ENCODE measurements at places on chromosomes 1 and 21.

DNA sequence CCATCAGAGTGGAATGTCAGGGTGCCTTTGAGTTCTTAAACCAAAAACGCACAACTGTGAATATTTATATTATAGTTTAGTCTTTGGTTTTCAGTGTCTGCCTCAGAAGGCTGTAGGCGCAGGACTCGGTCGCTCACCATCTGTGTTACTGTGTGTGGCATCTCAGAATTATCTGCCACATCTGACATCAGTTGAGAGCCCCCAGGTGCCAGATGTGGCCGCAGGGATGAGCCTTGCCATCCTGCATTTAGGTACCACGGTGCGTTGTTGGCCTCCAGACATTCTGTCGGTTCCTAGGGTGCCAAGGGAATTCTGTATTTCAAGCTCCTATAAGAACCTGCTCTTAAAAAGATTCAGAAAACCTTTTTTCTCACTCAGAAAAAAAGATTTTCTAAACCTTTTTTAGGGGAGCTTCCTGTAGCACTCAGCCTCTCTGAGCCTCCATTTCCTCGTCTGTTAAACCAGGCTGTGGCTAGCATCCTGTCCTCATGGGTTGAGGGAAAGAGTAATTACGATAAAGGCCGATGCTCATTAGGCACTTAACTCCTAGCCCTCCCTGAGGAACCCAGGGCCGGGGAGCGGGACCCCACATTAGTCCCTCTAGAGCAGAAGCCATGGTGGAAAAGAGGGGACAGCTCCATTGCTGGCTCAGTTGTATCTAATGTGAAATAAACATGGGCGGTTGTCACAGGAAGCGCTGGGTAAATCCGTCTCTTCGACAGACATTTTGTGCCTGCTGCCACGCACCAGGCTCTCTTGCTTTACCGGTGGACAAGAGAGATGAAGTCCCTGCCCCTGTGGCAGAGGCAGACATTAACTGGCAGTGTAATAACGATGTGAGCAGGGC is 70.2 kb upstream of the MORC3 start:
- no peak for DNase-seq

DNA sequence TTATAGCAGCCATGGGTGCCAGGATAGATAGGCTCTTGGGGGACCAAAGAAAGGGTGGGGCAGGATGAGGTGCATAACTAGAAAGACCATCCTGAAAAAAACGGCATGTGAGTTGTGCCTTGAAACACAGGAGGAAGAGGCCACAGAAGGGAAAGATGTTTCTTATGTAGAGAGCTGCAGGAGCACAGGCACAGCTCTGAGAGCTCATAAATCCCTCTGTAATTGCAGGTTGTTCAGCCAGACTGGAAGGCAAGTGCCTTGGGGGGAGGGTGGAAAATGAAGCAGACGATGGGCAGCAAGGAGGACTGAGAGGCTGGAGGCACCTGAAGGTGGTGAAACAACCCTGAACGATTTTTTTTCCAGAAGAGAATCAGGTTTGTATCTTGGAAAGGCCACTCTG is 170.7 kb downstream of the NR5A2 start:
- no peak for DNase-seq

DNA sequence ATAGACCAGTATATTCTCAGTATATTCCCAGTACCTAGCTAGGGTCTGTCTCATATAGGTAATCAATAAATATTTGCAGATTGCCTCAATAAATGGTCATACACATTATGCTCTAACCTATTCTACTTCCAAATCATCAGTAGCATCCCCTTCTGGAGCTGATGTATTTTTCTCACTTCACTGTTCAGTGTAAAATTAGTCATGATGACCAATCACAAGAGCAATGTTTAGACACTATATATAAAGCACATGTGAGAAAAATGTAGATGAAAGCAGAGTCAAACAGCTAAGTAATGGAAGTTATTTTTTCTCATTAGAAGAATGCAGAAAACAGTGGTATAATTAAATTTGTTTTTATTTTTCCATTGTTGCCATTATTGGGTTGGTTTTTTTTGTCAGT is 34.7 kb downstream of the EPRS1 start:
- no peak for DNase-seq

DNA sequence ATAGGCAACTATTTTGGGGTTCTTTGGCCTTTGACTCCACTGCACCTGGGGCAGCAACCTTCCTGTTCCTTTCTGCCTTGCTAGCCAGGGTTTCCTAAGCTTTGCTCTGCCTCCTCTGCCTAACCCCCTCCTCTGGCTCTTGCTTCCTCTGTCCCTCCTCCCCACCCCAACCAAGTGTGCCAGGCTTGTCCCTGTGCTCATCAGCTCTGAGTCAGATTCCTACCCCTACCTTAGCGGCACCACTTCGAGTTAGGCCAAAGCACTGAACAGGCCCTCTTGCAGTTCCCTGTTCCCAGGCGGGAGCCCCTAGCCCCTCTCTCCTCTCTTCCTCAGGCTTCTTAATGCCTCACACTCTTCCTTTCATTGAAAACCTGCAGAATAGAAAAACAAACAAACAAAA is 74.8 kb upstream of the HAO2 start:
- DNase-seq = no peak

DNA sequence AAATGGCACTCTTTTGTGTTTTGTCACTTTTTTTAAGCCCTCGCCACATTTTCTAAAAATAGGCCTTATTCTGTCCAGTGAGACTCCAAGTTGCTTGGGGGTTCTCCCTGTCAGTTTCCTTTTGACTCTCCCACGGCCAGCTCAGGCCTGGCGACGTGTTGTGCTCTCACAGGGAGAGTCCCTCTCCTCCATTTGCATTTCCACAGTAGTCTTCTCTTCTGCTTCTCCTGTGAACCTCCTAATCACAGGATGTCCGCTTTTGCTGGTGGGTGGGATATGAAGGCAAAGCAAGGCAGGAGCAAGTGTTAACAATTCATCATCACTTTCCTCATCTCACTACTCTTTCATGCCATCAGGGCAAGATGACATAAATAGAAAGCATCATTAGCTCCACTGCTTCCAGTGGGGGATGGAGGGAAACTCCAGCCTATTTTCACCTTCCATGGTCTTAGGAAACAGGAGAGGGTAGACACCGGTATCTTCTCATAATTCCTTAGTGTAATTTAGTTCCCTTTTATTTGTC is 99.8 kb downstream of the INTS7 start:
- no peak for DNase-seq

DNA sequence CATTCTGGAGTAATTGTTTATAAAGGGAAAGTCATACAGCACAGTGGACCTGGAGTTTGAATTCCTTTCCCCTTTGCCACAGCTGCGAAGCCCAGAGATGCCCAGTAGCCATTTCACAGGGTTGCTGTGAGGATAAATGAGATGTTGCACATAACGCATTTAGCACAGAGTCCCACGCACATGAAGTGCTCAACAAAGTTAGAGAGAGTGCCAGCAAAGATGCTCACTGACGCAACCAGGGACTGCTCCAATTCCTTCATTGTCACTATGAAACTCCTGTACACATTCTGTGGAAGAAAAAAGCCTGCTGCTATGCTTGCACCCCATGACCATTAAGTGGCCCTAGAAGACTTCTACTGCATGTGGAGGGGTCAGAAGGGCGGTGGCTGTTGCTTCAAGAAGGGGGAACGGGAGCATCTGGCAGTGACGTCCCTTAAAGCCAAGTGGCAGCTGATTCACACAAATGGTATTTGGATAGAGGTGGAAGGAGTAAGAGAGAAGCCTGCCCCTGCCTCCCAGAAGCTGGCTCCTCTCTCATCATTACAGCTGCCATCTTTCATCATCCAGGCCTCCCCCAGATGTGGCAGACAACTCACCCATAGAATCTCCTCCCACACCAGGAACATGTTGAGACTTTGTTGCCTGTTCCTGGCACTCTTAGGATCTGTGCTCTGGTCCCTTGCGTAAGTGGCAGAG is 26.5 kb upstream of the VAV3 start:
- DNase-seq = no peak

DNA sequence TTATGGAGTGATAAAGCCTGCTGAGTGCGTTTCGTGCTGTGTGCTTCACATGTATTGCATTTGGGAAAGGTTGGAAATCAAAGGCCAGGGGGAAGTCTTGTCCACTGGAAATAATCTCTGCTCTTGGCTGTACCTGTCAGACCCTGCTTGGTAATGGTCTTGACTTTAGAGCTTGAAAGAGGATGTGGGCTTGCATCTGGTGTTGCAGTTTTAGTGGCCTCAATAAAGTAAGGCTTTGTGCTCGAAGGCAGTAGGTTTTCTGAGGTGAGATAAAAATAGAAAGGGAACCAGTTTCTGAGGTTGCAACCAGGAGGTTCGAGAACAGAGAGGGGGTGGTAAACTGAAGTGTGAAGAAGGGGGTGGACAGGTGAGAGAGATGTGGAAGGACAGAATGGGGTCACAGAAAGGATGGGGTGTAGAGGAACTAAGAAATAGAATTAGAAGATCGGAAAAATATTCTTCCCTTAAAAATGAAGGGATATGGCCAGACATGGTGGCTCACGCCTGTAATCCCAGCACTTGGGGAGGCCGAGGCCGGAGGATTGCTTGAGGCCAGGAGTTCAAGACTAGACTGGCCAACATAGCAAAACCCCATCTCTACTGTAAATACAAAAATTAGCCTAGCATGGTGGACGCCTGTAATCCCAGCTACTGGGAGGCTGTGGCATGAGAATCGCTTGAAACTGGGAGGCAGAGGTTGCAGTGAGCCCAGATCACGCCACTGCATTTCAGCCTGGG is 1.5 kb downstream of the S100PBP start:
- DNase-seq = no peak

DNA sequence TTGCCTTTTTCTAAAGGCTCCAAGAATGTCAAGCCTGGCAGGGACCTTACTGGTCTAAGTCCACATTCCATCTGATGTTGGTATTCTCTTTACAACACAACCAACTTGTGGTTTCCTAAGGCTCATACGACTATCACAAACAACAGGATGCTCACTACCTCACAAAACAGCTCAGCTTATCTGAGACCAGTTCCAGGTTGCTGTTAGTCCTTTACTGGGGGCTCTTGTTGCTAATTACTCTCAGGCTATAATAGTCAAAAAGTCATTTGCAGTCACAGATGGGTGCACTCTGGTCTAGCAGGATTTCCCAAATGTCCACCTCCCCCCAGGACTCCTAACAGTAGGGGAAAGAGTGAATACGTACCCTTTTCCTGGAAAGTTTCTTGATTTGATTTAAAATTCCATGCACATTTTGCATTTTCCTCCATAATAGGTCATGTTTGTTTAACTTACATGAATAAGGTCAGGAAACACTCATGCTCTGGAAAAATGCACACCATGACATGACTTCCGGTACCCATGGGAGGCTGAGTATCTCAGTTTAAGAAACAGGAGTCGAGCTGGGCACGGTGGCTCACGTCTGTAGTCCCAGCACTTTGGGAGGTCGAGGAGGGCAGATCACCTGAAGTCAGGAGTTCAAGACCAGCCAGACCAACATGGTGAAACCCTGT is 16.0 kb downstream of the LCK start:
- no peak for DNase-seq

DNA sequence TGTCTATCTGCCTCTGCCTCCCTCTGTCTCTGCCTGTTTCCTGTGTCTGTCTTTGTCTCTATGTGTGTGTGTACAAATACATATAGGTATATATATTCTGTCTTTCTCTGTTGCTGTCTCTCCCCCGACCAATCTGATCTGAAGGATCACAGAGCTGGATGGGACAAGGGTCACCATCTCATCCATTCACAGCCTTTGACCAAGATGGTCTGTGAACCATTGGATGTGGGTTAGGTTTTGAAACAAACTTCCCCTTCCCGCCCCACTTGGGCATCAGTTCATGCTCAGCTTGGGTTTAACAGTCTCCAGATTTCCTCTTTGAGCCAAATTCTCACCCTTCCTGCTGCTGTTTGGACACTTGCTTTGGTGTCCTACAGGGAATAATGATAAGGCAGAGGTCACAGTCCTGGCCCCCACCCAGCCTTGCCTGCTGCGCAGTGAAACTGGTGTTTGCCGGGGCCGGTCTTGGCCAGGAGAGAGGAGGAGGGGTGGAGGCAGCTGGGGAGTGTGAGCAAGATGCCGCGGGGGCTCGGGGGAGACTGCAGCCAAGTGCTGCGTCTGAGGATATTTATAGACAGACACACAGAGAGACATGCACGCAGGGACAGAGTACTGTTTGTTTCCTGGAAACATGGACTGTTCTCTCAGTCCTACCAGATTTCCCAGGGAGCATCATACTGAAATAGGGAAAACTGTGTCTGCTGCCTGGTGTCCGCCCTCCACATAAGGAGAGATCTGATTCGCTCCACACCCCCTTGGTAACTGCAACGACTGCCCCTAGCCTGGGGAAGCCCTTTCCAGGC is 27.0 kb upstream of the BTG2 start:
- peak; percentile 79 for DNase-seq

DNA sequence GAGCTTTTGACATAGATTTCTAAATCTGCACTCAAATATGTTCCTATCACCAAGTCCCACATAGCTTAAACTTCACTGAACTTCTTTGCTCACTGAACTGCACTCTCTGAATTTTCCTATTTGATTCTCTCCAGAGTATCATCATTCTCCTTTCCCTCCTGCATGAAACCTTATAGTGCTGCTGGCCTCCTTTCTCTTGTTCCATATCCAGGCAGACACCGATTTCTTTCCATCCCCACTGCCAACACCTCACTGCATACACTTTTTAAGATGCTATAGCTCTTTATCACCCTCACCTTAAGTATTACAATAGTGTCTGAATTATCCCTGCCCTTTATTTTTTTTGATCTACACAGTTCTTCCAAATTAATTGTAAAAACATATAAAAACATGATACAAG is 3.1 kb upstream of the TRIM45 start:
- DNase-seq = no peak

- DNase-seq = no peak
Observed at GRCh38 chr1:96968541-96968940, 247.0 kb downstream of the PTBP2 start.

DNA sequence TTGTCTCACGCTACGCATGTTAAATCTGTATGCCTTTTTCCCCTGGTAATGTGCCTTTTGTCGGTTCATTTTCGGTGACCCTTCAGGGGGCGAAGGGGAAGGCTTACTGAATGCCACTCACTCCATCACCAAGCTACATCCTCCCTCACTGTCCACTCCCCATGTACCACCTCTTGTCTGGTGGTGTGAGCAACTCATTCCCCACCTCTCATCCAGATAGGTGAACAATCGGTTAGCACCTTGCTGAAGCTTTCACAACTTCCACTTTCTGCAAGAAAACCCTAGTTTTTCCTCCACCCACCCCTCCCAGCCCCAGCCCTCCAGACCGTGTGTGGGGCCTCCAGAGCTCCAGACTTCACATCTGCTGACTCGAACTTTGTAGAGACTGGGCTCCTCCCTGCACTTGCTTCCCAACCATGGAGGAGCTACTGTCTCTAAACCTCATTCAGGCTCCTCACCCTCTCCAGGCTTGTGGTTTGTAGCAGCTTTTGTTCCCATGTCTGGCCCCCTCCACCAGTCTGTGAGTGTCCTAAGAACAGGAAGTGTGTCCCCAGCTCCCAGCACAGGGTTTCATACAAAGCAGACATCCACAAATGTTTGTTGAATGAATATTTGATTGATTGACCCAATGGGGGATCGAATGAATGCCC is 48.4 kb upstream of the RUNX3 start:
- DNase-seq = no peak
